ENCODE measurements at places on chromosomes 13 and 19. TPM values are rescaled to one million over a fixed set of nuclear protein-coding genes. Genes with fewer than 3 reads are reported as not detected.

Gene ADPRHL1
- 1.9 TPM for total RNA-seq

Gene GGN
- total RNA-seq = 1.4 TPM

Gene CGB7
- total RNA-seq = 2.7 TPM

Gene ZNF577
- 1.9 TPM for total RNA-seq

Gene DACT3
- total RNA-seq = 7.1 TPM

Gene AP1M2
- total RNA-seq = not detected

Gene FFAR2
- not detected for total RNA-seq

Gene CDC34
- 83.1 TPM for total RNA-seq

Gene ZNF582
- total RNA-seq = 1.2 TPM

Gene PSG5
- total RNA-seq = not detected

Gene PABPC3
- total RNA-seq = 0.56 TPM

Gene KLF12
- total RNA-seq = 7.4 TPM

Gene ZNF91
- total RNA-seq = 16.8 TPM

Gene CYP2S1
- 16.9 TPM for total RNA-seq

Gene ZSWIM9
- total RNA-seq = 1.8 TPM

Gene RAD23A
- 107 TPM for total RNA-seq

Gene ZNF552
- 2.1 TPM for total RNA-seq

Gene NLRP5
- not detected for total RNA-seq

Gene TMEM238
- 0.39 TPM for total RNA-seq

Gene MRI1
- total RNA-seq = 48.1 TPM

Gene ZNF222
- 3.5 TPM for total RNA-seq

Gene ZMYM5
- total RNA-seq = 7.6 TPM

Gene CEACAM3
- total RNA-seq = not detected

Gene DIAPH3
- total RNA-seq = 16.0 TPM

Gene CLN5
- 29.9 TPM for total RNA-seq

Gene SULT2B1
- not detected for total RNA-seq

Gene COL5A3
- total RNA-seq = 7.7 TPM

Gene TMIGD2
- not detected for total RNA-seq

Gene DIRAS1
- 0.26 TPM for total RNA-seq

Gene ZNF446
- 8.0 TPM for total RNA-seq

Gene SERPINE3
- not detected for total RNA-seq

Gene LPAR6
- 5.2 TPM for total RNA-seq

Gene ARRDC5
- total RNA-seq = not detected

Gene CACNA1A
- total RNA-seq = 1.3 TPM

Gene AMER2
- total RNA-seq = not detected

Gene CILP2
- 6.0 TPM for total RNA-seq

Gene EDNRB
- 10.2 TPM for total RNA-seq

Gene ZNF570
- 4.1 TPM for total RNA-seq

Gene IGSF23
- not detected for total RNA-seq

Gene C1QTNF9B
- total RNA-seq = not detected

Gene CYP4F2
- total RNA-seq = not detected

Gene YJEFN3
- total RNA-seq = 0.26 TPM

Gene CACNG6
- 3.6 TPM for total RNA-seq

Gene TMPRSS9
- total RNA-seq = 0.26 TPM

Gene KPTN
- 4.7 TPM for total RNA-seq

Gene MYCBP2
- 20.6 TPM for total RNA-seq

Gene POSTN
- total RNA-seq = 42.8 TPM

Gene PET100
- total RNA-seq = 18.4 TPM

Gene PLK5
- not detected for total RNA-seq

Gene TMEM190
- total RNA-seq = not detected

Gene KLK4
- total RNA-seq = not detected

Gene SLC6A16
- not detected for total RNA-seq

Gene NLRP11
- not detected for total RNA-seq

Gene SMAD9
- 3.4 TPM for total RNA-seq

Gene COX7A1
- 22.6 TPM for total RNA-seq

Gene PRODH2
- total RNA-seq = not detected

Gene CTXN1
- total RNA-seq = 7.1 TPM

Gene ZNF534
- total RNA-seq = not detected
